ENCODE measurements at places on chromosomes 13 and 19.
A peak's percentile ranks its signal among the peaks of the same experiment; 100 is the strongest.

- no peak for DNase-seq
Measured at GRCh38 chr13:76579701-76580100, 306.5 kb downstream of the KCTD12 start.

GRCh38 chr13:105008604-105009003 is 1526.9 kb downstream of the EFNB2 start:
- DNase-seq, result no peak

DNA sequence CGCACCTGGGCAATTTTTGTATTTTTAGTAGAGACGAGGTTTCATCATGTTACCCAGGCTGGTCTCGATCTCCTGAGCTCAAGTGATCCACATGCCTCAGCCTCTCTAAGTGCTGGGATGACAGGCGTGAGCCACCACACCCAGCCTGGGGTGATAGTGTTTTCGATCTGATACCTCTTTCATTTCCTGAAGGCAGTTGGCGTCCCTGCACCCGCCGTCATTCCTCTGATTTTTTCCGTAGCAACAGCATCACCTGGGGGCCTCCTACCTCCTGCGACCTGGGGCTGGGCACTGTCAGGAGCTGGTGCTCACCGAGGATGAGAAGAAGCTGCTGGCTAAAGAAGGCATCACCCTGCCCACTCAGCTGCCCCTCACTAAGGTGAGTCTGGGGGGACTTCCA is 10.8 kb downstream of the CREB3L3 start:
- no peak for DNase-seq

DNA sequence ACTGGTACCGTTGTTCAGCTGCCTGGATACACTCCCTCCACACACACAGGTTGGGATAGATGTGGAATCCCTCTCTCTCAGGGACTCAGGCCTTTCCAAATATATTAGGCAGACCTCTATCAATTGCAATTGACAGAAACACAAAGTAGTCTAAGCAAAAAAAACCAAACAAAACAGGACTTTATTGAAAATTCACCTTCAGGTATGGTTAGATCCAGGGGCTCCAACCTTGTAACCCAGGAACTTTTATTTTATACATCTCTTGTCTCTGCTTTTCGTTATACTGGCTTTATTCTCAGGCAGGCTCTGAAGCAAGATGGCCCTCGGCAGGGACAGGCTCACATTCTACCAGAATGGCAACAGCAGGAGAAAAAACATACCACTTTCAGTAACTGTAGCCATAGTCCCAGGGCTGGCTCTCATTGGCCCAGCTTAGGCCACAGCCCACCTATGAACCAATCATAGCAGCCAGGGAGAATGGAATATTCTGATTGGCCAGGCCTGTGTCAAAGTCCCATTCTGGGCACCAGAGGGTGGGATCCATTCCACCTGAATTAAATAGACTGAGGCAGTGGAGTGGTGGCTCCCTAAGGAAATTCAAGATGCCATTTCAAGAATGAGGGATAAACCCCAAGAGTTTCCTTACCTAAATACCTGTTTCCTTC is 13.1 kb upstream of the CEACAM19 start:
- no peak for DNase-seq

GRCh38 chr13:95032121-95032520 is 269.1 kb downstream of the ABCC4 start:
- DNase-seq, result no peak

GRCh38 chr19:31979949-31980670 is 365.3 kb upstream of the ZNF507 start:
- no peak for DNase-seq

DNA sequence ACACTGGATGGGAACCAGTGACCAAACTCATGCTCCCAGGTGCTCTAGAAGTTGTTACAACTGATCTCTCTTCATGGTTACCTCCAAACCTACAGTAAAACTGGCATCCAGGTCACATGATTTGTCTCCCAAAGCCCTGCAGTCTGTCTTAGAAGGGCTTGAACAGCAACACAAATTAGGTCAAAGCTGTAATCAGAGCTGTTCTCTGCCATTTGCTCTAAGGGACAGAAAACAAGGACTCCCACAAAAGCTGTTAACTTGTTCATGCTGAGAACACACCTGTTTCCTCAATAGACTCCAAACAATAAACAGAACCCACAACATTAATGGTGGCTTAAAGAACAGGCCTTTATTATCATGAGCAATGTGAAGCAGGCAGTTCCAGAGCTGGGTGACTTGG is 8.0 kb downstream of the ZNF671 start:
- DNase-seq, result no peak

DNA sequence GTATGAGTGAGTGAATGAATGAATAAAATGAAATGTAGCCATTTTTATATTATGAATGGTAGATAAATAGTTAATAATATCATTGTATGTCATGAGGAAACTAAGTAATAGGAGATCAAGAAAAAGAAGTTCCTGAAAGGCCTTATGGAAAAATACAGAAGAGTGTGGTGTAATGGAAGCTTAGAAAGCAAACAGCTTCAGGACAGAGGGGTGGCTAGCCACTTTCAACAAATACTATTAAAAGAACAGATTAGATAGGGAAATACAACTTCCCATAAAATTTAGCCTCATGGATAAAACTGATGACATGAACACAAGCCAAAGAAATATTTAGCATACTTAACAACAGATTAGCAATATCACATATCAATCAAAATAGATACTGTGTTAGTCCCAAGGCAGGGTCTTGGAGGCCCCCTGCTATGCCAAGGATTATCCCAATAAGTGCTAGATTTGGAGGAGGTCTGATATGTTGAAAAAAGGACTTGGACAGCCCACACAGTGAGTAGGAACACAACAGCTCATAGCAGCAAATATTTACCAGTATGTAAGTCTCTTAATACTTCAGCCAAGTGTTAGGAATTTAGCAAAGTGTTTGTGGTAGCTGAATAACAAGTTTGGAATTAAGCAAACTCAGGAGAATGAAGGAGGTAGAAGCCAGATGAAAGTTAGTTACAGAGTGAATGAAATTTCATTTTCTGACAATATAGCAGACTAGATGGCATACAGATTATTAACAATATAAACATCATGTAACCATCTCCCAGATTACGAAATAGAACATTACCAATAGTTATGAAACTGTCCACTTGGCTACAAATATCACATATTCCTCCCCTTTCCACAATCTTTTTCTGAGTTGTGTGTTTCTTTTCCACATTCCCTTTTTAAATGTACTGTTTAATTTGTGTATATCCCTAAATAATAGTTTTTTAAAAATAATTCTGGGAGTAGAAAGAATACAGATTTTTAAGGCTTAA is 1632.0 kb downstream of the PCDH9 start:
- DNase-seq, result no peak

GRCh38 chr13:48942131-48942530 is 33.6 kb upstream of the FNDC3A start:
- DNase-seq, result no peak

DNA sequence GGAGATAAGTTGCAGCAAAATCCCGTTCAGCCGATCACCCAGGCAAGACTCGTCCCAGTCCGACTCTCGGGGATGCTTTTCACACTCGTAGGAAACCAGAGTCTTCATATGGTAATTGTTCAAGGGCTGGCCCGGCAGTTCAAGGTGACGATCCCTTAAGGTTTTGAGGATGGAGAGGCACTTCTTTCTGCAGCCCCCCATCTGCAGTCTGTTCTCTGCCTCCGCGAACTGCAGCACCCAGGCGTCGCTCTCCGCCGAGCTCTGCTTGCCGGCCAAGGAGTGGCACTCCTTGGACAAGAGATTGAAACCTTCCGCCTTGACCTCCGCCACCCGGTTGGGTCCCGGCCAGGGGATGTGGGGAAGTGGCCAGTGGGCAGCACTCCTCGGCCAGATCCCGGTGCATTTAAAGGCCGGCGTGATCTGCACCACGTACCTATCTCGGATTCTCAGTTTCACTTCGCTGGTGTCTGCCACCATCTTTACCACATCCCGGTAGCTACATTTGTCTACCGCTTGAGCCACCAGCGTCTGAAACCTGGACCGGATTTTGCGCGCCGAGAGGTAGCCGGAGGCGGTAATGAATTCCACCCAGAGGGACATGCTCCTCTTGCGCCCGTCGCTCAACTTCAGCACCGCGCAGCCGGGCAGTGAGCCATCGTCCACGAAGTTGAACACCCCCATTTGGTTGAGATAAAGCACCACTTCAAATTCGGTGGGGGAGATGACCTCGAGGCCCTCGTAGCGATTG is 1.1 kb downstream of the MAB21L1 start:
- DNase-seq, result no peak

GRCh38 chr19:31943191-31943661 is 402.2 kb upstream of the ZNF507 start:
- DNase-seq, result no peak

DNA sequence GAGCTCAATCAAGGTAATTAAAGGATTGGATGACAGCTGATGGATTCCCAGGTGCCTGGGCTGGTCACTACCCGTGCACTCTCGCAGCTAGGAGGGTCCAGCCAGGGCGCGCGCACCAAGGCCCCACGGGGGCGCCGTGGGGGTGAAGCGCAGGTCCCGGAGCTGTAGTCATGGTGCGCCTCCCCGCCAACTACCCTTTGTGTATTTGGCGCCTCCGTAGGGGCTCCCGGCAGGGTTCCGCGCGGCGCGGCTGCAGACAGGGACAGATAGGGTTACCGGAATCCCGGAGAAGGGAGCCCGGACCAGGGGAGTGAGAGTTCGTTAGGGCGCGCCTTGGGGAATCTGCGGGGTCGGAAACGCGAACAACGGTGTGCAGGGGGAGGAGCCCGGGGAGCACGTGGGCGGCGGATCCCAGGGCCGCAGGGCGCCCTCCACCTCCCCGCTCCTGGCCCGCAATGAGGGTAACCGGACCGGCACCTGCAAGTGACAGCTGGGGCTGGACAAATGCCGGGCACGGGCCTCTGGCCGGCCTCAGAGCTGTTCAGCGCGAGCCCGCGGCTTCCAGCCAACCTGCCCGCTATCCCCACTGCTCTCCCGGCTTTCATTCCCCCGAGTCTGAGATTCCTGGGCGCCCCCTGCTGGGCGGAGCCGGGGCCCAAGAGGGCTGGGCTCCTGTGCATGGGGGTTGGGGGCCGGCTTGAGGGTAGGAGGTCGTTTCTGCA is 3.4 kb upstream of the PRAM1 start:
- DNase-seq, result peak; percentile 72

DNA sequence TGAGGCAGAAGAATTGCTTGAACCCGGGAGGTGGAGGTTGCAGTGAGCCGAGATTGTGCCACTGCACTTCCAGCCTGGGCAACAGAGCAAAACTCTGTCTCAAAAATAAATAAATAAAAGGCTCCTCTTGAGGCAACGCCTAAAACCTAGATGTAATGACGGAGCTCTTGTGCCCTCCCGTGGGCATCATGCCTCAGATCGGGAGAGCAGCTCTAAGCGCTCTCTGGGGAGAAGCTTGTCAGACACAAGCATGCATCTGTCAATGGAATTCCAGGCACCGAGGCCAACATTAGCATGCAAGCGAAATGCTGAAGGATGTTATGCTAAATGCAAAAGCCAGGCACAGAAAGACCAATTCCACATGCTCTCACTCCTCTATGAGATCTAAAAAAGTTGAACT is 45.6 kb upstream of the MRI1 start:
- DNase-seq, result peak; percentile 18

GRCh38 chr19:44059229-44059628 is 7.4 kb downstream of the ZNF223 start:
- no peak for DNase-seq

DNA sequence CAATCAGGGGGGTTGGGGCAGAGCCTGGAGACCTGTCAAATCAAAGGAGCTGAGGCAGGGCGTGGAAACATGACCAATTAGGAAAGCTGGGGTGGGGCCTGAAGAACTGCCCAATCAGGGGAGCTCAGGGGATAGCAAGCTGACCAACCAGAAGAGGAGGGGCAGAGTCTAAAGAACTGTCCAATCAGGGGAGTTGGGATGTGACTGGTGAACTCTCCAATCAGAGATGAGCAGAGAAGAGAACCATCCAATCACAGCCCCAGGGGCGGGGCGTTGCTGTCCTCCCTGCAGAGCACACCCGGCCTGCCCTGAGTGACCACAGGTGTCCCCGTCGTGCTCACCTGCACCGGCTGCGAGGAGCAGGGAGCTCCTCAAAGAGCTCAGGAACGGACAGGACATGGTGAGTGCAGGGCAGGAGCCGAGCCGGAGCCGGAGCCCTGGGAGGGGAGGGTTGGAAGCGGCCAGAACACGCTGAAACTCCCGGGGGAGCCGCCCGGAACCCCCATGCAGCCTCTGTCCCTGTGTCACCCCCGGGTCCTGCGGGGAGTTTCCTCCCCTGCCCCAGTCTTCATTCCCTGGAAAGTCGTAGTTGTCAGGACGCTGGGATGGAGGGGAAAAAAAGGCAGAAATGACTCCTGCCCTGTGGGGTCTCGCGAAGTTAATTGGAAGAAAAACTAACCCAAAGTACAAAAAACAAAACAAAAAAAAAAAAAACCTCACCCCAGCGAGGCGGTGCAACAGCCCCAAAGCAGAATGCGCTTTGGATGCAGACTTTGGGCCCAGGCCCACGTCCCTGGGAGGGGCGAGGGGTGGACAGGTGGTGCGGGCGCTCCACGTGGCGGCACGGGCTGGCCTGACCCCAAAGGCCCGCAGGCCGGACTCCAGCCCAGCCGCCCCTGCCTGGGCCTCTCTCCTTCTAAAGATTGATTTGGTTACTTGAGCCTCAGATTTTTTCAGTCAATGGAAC is at the start of gene ZNF556:
Gene ZNF556 (plus strand): TSS at position 311 of the 967 bp plus-strand sequence. CDS start 87 bp downstream, at position 398.
- peak; percentile 2 for DNase-seq

DNA sequence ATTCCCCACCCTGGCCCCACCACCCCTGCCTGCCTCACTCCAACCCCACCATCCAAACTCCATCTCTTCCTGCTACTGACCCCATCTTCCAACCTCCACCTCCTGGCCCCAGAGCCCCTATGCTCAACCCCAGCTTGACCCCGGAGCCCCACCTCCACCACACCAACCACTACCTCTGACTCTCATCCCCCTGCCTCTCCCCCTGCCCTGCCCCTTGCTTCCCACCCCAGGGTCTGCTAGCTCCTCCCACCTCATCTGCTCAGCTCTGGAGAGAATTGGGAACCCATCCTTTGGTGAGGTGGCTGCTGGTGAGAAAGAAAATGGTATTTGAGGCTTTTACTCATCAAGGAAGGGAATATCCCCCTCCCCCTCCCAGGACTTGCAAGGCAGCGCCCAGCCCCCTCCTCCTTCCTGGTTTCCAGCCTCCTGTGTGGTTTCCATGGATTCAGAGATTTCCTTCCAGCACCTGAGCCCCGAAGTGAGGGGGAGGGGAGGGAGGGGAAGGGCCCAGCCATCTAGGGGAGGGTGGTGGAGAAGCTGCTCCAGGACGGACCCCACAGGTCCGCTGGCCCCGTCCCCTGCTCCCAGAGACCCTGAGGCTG is 11.4 kb upstream of the PEPD start:
- no peak for DNase-seq

DNA sequence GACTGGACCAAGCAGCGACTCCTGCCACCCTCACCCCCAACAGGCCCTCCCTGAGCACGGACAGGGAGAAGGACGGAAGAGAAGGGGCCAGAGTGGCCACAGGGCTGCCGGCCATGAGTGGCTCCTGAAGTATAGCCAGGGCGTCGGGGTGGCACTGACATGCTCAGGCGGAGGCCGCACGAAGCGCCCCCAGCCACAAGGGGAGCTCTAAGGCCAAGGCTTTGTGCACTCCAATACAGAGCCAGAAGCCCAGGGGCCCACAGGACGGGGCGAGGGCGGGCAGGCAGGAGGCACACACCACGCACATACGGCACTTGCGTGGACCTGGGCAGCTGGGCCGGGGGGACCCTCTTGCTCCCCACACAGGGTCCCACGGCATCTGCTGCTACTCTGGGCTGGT is 52.0 kb downstream of the KLF2 start:
- DNase-seq, result no peak

GRCh38 chr13:55403887-55404487 is 1736.7 kb upstream of the PRR20A start:
- no peak for DNase-seq

GRCh38 chr13:74191410-74191809 is 57.2 kb upstream of the KLF12 start:
- no peak for DNase-seq

- no peak for DNase-seq
Measured at GRCh38 chr13:29578300-29579085, 17.0 kb downstream of the SLC7A1 start.

Data from PC-9 (cell line).